ENCODE measurements at places on chromosomes 4 and X.

GRCh38 chr4:147587041-147587440, 30.2 kb upstream of the TMEM184C start:
- DNase-seq = no peak

DNA sequence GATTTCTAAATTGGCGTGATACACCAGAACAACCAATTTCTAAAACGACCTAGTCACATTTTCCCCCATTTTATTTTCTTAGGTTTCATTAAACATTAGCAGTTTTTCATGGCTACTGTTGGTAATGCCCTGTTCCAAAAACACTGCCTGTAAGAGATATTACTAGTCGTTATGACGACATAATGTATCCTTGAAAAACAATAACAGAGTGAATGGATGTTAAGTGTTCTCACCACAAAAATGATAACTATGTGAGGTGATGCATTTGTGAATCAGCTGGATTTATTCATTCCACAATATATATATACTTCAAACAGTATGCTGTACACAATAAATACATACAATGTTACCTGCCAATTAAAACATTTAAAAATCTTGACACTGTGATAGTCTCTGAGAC, 1147.6 kb upstream of the PCDH10 start:
- no peak for DNase-seq

DNA sequence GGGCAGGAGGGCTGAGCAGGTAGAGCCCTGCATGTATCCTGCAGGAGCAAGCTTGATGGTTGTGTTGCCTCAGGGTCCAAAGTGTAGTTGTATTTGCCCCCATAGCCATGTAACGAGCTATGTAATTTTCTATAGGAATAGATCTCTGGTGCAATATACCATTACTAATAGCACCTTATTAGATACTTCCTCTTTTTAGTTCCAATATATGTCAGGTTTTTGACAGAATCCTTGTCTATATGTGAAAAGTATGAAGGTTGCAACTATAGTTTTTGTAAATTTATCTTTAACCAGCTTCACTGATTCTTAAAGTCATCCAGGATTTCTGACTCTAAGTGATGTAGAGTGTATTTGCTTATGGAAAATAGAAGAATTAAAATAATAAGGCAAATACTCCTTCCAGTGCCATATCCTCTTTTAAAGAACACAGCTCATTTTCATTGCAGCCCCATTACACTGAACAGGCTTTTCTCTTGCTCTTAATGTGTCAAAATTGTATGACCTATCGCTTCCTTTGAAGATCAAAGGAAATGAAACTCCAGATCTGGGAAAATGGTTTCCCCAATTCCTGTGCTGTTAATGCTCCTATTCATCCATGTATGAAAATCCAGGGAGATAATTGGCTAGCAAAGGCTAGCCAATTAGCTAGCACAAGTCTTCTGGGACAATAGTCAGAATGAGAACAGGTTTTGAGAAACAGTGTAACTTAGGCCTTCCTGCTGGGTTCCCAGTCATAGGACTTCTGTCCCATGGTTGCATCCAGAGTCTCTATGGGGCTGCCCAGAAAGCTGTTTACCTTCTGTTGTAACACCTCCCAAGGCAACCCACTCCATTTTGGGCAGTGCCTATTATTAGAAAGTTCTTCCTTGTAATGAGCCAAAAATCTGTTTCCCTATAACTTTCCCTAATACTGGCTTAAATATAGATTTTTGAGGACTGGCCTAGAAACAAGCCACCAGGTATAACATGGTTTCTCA, 90.6 kb downstream of the TSPAN7 start:
- DNase-seq = peak; percentile 14

DNA sequence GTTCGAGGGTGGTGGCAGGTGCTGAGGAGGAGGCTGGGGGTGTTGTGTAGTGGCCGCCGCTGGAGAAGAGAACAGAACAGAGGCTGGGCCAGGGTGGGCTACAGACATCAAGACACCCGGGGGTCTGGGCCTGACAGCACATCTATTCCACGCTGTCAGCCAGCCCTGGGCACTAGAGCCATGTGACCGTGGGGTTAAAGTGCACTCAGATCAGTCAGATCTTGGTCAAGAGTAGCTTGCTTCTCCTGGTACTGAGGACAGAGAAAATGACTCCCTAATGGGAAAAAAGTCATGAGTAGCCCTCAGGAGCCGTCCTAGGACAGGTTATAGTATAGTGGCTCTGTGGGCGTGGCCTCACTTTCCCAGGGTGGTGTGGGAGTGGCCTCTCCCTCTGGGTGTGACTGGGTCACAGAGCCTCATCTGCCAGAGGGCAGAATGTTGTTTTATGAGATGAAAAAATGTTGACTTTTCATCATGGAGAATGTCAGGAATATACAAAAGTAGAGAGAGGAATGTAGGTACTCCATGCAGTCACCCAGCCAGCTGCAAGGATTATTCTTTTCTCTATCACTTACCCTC, 19.4 kb downstream of the TRMT44 start:
- DNase-seq = no peak

DNA sequence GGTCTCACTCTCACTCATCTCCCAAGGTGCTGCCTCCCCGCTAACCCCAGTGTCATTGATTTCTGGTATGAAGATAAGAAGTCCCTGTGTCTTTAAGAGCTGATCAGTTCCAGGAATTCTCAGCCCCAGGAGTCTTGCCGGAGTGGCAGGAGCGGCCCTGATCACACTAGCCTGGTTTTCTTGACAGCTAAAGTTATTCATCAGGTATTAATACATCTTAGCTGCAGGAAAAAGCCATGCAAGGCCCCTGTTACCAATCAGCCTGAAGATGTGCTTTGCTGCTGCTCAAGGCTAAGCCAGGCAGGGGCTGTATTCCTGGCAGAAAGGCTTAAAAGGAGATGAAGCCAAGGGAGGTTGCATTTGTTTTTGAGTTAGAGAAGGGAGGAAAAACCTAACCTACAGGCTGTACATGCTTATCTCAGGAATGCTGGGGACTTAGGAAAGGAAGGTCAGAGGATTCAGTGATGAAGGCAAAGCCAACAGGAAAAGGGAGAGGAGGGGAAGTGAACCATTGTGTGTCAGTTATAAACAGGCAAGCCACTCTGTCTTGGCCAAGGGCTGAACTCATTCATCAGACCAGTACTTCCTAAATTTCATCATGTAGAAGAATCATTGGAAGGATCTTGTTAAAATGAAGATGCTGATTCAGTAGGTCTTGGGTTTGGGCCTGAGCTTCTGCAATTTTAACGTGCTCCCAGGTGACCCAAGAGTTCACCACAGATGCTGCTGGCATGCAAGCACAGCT, 8.6 kb downstream of the SRPX start:
- no peak for DNase-seq

DNA sequence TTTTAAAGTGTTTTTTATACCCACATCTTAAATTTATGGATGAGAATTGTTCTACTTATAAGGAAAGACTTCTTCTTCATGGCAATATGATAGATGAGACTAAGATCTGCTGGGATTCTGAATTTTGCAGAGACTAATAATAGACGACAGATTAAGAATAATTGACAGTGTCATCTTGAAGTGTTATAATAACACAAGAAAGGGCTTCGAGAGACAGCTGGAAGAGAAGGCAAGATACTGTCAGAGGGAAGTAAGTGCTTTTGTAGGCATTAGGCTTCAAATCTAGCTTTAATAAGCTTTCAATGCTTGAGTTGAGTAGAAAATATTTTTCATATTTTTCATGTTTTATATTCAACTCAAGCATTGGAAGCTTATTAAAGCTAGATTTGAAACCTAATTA, 797.6 kb upstream of the PABPC4L start:
- no peak for DNase-seq

GRCh38 chr4:119641765-119642164, 13.2 kb upstream of the PDE5A start:
- no peak for DNase-seq

DNA sequence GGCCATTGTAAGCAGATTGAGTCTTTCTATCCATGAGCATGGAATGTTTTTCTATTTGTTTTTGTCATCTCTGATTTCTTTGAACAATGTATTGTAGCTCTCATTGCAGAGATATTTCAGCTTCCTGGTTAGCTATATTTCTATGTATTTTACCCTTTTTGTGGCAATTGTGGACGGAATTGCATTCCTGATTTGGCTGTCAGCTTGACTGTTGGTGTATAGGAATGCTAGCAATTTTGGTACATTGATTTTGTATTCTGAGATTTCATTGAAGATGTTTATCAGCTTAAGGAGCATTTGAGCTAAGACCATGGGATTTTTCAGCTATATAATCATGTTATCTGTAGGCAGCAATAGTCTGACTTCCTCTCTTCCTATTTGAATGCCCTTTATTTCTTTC, 154.6 kb downstream of the GUCY2F start:
- DNase-seq = no peak

DNA sequence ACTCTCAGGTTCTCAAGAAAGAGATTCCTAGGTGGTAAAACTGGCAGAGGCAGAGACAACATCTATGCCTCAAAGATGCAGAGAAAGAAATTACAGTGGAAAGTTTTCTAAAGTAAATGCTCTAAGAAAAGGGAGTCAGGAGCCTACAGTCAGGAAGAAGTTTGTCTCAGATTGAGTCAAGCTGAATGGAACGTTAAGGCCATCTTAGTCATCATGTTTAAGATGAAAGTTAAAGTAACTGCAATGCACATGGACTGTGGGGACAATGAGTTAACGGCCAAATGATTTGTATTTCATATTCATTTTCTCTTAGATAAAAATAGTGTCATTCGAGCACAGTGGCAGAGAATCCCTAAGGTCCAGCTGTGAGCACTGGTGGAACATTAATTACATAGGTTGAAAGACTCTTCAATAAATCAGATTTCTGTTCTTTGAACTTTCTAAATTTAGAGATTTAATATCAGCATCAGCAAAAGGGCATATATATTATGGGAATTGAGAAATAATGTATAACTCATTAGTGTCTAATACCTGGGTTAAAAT, 384.6 kb downstream of the DTHD1 start:
- no peak for DNase-seq

DNA sequence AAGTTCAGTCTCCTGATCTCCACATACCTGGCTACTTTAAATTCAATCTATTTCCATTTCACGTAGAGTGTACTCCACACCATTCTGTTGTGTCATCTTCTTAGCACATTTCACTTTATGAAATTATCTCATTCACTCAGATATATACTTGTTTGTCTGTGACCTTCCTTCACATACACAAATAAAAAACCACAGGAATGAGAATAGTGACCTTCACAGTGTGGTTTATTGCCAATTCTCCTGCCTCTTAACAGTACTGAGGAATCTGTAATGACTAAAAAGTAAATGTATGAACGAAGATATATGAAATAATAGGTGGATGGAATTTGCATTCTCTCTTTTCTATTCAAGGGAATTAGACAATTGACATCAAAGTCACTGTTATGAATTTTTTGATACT, 183.9 kb upstream of the PCDH7 start:
- DNase-seq = no peak

- DNase-seq = no peak
These were observed 7.3 kb upstream of the RNF150 start for GRCh38 chr4:141140391-141141200.

- DNase-seq = no peak
These were observed 283.6 kb downstream of the SHOX start for GRCh38 chrX:914206-914605.

DNA sequence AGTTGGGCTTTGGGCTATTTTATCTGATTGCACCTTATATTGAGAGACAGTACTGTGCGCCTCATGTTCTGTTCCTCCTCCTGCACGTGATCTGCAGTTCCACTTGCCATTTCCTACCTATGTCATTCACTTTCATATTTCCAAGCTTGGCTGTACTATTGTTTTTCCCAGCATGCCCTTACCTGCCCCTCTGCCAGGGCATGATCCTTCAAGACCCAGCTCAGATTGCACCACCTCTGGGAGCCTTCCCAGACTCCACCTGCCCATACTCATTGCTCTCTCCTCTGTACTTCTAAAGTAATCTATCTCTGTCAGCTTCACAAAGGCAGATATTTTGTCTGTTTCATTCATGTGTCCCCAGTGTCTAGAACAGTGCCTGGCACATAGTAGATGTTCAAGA, 11.6 kb downstream of the SLC25A5 start:
- DNase-seq = no peak

DNA sequence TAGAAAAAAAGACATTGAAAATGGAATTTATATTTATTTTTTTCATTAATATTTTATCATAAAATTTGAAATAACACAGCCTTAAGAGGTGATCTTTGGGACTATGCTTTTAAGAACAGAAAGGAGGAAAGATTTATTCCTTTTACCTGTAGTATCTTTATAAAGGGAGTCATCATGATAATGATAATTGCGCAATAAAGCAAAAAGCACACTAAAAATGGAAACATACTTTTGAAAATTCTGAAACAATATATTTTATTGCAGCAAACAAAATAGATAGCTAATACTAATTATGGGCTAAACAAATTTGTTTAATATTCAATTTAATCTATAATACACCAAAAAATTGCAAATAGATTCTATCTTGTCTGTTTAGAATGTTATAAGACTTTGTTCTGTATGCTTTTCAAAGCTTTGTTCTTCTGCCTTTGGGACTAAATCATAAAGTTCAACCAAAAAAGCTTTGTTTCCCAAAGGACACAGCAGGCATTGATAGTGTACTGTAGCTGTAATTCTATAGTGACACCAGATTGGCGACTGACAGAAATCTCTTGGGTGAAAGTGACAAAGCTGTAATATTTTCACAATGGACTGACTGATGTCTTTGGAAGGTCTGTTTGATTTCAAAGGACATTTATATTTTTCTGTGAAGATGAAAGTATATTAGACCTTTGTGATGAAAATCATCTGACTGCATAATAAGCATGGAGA, 2156.6 kb upstream of the TENM3 start:
- DNase-seq = no peak

DNA sequence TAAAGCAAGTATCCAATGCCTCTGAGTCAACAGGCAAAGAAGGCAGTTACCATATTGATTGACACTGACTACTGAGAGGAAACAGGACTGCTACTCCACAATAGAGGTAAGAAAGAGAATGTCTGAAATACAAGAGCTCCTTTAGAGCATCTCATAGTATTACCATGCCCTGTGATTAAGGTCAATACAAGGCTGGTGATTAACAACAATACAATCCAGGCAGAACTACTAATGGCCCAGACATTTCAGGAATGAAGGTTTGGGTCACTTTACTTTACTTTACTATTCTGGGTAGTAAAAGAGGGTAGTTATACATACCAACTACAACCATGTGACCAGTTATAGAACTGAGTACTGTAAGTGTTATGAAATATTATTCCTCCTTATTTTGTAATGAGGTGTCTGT, 44.5 kb downstream of the BRWD3 start:
- no peak for DNase-seq

DNA sequence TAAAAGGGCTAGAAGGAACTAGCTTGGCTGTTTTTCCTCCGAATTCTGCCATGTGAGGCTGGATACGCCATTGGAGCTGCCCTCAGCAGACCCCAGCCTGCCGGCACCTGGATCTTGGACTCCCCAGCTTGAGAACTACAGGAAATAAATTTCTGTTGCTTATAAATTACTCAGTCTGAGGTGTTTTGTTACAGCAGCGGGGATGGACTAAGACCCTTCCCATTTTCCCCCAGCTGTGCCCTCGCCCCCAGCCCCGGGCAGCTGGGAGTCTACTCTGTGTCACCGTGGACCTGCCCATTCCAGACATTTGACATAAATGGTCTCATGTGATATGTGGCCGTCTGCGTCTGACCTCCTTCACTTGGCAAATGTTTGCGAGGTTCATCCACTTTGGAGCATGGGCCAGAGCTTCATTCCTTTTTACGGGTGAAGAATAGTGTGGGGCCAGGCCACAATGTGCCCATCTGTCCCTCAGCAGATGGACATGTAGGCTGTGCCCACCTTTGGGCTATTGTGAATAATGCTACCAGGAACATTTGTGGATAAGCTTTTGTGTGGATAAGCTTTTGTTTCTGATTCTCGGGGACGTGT, 30.7 kb upstream of the SPON2 start:
- DNase-seq = no peak

- DNase-seq = no peak
These were observed 16.0 kb upstream of the RBM3 start for GRCh38 chrX:48558271-48558670.

- no peak for DNase-seq
These were observed 526.7 kb downstream of the PDHA2 start for GRCh38 chr4:96366632-96367031.
